ENCODE measurements at places on chromosomes 16 and 17. TPM values are rescaled to one million over a fixed set of nuclear protein-coding genes. Genes with fewer than 3 reads are reported as not detected.

Gene APOBR
- total RNA-seq, result 0.23 TPM

Gene GAS2L2
- total RNA-seq, result 1.2 TPM

Gene KRTAP4-5
- total RNA-seq, result not detected

Gene OMG
- total RNA-seq, result 45.4 TPM

Gene KRT12
- not detected for total RNA-seq

Gene GRAP
- total RNA-seq, result 4.8 TPM

Gene NTN1
- 24.2 TPM for total RNA-seq

Gene SMPD3
- 69.0 TPM for total RNA-seq

Gene HSDL1
- total RNA-seq, result 152 TPM

Gene TVP23C
- 46.4 TPM for total RNA-seq

Gene TPPP3
- 36.2 TPM for total RNA-seq

Gene HOXB8
- total RNA-seq, result not detected

Gene CD19
- 0.23 TPM for total RNA-seq

Gene CCL15
- not detected for total RNA-seq
